Inflammatory macrophage treated with lipopolysaccharide for 1 hour (primary cell): ENCODE measurements at places on chromosomes 16 and 17.

DNA sequence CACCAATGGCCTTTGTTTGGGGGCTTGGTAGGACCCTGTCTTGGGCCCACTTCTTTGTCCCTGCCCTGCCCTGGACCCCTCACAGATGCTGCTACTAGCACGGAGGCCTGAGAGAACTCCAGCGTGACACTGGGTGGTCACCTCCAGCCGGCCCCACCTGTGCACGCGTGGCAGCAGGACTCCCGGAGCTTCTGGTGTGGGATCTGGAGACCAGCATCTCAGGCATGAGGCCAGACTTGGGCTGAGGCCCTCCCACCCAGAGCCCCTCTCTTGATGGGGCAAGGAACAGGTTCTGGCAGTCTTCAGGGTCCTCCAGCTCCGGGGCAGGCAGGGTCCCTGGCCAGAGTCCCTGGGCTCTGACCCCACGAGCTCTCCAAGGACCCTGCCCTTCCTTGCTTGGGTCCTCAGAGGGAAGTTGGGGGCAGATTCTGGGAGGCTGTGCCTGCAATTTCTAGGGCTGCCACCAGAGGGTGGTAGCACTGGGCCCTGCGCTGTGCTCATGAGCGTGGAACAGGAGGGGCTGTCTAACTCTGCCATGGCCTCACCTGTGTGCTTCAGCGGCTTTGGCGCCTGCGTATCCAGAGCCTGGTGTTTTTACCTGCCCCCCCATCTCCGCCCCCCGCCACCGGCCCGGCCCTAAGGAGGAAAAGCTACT is 3.1 kb upstream of the BAIAP3 start:
- DNase-seq = peak; percentile 27

GRCh38 chr16:77949445-77949844 is 72.9 kb upstream of the CLEC3A start:
- no peak for DNase-seq

GRCh38 chr17:79202480-79202879 is 127.9 kb downstream of the ENGASE start:
- no peak for DNase-seq

GRCh38 chr17:27956601-27957445 is 63.7 kb upstream of the LYRM9 start:
- DNase-seq = no peak

GRCh38 chr17:56217921-56218320 is 64.6 kb downstream of the ANKFN1 start:
- DNase-seq = no peak

DNA sequence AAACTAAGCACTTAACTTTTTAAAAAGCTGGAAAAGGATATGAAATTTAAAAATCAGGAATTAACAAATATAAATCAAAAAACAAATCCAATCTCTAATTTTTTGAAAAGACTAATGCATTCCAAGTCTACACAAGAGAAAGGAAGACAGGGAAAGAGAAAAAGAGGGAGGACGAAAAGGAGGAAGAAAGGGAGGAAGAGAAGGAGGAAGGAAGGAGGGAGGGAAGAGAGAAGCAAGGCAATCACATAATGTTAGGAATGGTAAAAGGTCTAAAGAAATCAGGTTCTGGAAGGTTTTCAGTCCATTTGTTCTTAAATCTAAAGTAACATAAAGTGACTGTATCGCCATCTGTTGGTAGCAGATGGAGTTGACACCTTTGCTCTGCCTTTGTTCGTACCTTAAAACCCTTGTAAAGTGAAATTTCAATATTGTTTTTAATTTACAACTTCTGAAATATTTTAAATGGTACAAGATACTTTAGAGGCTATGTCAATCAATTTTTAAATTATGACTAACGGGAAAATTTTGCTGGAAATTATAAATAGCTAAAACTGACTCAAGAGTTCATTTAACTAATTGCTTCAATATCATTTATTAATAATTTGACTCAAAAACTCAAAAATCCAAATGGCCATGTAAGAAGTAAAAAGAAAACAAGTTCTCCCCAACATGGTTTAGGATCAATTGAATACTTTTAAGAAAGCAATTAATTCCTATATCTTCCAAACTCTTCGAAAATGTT is 20.4 kb upstream of the CDYL2 start:
- DNase-seq = peak; percentile 85

GRCh38 chr17:76008208-76008607 is 7.6 kb downstream of the CDK3 start:
- DNase-seq = no peak

GRCh38 chr16:57025941-57026777 is 36.8 kb downstream of the NLRC5 start:
- no peak for DNase-seq

- DNase-seq = peak; percentile 92
Measured at GRCh38 chr17:78360371-78361224, 721 bp upstream of the SOCS3 start.

- DNase-seq = no peak
Measured at GRCh38 chr17:39555368-39555767, 52.4 kb downstream of the NEUROD2 start.

GRCh38 chr16:81210807-81211206 is 27.7 kb upstream of the BCO1 start:
- DNase-seq = no peak

DNA sequence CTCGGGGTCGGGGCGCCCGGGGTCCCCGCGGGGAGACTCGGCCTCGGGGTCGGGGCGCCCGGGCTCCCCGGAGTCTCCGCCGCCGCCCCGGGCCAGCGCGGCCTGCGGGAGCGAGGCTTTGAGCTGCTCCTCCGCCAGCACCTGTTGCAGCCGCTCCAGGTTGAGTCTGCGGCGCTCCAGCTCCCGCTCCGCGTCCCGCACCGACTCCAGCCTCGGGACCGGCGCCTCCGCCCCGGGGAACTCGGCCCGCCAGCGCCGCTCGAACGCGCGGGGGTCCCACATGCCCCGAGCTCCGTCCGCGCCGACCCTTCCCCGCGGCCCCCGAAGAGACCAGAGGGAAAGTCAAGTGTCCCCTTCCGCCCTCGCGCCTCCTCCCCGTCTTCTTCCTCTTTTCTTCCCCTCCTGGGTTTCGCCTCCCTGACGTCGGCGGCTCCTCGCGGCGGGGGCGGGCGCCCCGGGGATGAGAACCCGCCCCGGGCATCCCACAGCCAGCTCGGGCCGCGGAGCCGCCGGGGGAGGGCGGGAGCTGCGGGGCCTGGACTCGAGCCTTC is 40.8 kb upstream of the BHLHA9 start:
- peak; percentile 88 for DNase-seq

DNA sequence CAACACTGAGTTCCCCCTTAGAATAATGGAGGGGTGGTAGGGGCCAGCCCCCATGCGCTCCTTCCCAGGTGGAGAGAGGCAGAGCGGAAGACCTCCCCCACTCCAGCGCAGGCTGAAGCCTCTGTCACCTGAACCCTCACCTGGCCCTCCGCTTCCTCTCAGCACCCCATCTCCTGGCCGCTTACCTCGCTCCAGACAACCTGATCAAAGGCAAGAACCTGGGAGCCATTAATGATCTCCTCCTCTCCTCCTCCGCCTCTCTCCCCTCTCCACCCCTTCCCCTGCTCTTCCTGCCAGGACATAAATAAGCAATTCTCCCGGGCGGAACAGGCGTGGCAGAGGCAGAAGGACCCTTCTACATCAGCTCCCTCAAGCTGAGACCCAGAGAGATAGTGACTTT is 110.2 kb upstream of the LHX1 start:
- no peak for DNase-seq
